ENCODE measurements at places on chromosomes 5 and 9. TPM values are rescaled to one million over a fixed set of nuclear protein-coding genes. Genes with fewer than 3 reads are reported as not detected.

DNA sequence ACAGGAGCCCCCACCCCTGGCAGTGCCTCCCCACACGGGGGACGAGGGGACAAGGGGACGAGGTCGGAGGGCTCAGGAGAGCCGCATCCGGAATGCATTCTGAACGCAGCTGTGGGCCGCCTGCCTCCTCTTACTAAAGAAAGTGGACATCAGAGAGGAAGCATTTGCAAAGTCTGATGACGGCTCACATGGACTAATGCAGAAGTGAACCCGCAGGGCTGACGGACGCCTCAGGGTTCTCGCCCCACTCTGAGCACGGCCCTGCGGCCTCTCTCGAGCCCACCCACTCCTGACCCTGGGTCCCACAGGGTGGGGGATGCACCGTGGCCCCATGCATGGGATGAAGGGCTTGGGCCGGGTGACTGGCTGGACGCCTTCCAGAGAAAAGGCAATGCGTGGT is 5.9 kb downstream of the LPCAT1 start:
- no peak for DNase-seq

GRCh38 chr5:61447780-61448495 is 115.9 kb downstream of the ZSWIM6 start:
- peak; percentile 65 for DNase-seq

DNA sequence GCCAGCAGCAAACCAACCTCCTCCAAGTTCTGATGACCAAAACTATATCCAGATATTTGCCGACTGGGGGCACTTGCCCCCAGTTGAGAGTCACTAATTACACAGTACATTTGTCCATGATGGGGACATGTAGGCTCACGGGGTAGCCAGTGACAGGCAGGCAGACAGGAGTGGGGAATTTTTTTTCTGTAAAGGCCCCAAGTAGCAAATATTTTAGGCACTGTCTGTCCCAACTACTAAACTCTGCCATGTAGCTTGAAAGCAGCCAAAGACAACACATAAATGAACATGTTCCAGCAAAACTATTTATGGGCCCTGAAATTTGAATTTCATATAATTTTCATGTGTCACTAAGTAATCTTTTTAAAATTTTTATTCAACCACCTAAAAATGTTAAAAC is 80.7 kb downstream of the GRIA1 start:
- no peak for DNase-seq

- no peak for DNase-seq
Observed at GRCh38 chr9:101055516-101055915, 27.0 kb downstream of the PLPPR1 start.

GRCh38 chr5:82346399-82347165 is 68.4 kb upstream of the RPS23 start:
- DNase-seq = peak; percentile 36

DNA sequence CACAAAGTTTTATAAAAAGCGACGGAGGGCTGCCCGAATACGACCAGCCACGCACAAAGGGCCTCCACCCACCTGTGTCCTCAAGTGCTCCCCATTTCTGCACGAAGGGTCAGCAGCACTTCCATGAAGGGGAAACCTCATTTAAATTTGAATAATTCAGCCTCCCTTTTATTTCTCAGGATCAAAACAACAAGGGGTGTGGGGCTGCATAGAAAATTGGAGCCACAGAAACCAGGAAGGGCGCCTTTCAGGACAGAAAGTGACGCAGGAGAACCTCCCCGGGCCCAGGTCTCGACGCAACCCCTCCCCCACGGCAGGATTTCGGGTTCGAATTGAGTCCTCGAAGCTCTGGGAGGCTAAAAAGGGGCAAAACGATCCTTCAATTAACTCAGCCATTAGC is 2.1 kb downstream of the NRARP start:
- no peak for DNase-seq

- DNase-seq = peak; percentile 60
Observed at GRCh38 chr9:100379862-100380261, 27.1 kb upstream of the TEX10 start.

DNA sequence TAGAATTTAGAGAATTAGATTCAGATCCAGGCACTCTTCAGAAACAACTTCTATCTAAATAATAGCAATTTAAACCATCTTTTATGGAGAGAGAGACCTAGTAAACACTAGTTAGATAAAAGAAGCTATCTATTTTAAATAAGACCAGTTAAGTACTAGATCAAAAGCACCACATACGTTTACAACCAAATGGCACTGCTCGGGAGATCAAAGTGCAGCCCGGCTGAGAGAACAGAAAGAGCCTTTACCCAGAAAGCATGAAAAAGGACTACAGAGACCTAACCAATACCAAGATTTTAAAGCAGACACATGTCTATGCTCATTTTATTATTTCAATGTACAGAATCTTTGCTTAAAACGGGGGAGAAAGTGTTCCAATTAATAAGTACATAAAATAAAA is 30.8 kb downstream of the LIX1 start:
- no peak for DNase-seq

DNA sequence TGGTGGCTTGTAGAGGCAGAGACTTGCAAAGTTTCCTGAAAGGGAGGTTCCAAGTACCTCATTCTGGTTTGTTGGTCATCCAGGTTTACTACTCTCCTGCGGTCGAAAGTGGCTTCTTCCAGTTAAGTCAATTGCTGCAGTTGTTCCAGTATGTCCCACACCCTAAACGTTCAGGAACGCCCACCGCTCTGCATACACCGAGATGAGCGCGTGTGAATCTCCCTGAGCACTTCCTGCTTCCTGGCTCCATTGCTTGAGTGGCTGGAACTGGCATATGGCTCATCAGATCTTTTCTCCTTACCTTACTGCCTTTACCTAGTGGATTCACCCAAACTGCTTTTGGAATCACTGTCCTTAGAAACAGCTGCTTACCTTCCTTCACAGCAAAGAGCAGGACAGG is 59.1 kb upstream of the GLIS3 start:
- DNase-seq = no peak

GRCh38 chr9:134959126-134959970 is 41.6 kb upstream of the FCN1 start:
- DNase-seq = no peak

DNA sequence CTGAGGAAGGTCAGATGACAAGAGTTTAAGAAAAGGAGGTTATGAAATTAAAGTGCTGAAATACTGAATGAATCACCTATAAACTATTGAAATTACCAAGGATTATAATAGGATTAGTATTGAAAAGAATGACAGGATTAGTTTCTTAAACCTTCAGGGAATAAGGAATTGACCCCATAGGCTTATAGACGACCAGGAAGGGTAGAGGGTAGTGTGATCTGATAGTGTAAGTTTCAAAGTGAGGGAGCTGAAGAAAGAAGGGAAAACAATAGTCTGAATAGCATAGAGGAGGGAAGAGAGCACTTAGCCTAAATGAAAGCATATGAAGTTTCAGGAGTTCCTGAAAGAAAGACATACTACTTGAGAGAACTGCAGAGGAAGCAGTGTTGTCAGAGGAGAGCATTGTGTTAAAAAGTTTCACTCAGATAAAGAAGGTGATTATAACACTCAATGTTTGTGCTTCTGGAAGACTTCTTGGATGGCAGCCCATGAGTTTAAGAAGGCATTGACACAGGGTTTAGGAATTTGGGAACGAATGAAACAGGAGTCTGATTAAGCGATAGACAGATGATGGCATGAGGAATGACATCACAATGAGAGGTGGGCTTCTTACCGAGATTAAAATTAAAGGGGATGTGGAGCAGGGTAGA is 557.9 kb upstream of the GRAMD2B start:
- DNase-seq = no peak

GRCh38 chr5:90477621-90478215 is 3.1 kb downstream of the POLR3G start:
- no peak for DNase-seq

DNA sequence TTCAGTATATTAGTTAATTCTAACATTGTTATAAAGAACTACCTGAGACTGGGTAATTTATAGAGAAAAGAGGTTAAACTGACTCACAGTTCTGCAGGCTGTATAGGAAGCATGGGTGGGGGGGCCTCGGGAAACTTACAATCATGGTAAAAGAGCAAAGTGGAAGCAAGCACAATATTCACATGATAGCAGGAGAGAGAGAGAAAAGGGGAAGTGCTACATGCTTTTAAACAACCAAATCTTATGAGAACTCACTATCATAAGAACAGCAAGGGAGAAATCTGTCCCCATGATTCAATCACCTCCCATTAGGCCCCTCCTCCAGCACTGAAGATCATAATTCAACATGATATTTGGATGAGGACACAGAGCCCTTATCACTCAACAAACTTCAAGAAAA is 324.9 kb downstream of the ZNF608 start:
- no peak for DNase-seq

- peak; percentile 95 for DNase-seq
Observed at GRCh38 chr9:86126998-86127972, 27.9 kb upstream of the GOLM1 start.

- DNase-seq = no peak
Observed at GRCh38 chr5:71633255-71634155, 46.4 kb downstream of the MCCC2 start.

DNA sequence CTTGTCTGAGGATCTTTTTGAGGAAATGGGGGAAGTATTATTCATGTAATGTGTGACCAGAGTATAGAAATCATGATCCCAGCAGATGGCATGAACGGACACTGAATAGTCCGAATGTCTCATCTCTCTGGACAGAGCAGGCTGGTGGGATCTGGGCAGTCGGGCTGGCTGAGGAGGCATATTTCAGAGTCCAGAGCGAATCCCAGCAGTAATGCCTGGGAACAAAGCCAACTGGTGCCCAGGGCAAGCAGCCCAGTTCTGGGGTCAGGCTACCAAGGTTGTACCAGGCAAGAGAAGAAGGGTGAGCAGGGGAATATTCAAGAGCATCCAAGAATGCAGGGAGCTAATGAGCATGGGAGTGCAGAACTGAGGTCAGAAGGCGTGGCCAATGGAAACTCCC is 306.4 kb downstream of the ZSWIM6 start:
- DNase-seq = no peak

GRCh38 chr5:159951834-159952233 is 35.6 kb downstream of the ADRA1B start:
- no peak for DNase-seq

DNA sequence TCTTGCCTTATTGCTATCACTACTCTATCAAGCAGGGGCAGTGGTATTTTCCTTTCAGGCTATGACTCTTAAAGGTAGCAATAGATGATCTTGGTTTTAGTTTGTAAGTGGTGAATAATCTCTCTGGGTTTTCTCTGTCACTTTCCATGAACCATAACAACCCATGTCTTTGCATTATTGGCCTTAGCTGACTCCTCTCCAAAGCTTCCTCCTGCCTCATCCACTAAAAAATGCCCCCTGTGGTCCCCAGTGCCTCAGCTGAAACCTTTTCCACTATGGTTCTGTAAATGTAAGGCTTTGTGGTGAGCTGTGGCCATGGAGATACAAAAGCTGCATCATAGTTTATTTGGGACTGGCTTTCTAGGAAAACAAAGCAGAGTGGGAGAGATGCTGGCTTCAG is 128.8 kb downstream of the GPBP1 start:
- peak; percentile 54 for DNase-seq

DNA sequence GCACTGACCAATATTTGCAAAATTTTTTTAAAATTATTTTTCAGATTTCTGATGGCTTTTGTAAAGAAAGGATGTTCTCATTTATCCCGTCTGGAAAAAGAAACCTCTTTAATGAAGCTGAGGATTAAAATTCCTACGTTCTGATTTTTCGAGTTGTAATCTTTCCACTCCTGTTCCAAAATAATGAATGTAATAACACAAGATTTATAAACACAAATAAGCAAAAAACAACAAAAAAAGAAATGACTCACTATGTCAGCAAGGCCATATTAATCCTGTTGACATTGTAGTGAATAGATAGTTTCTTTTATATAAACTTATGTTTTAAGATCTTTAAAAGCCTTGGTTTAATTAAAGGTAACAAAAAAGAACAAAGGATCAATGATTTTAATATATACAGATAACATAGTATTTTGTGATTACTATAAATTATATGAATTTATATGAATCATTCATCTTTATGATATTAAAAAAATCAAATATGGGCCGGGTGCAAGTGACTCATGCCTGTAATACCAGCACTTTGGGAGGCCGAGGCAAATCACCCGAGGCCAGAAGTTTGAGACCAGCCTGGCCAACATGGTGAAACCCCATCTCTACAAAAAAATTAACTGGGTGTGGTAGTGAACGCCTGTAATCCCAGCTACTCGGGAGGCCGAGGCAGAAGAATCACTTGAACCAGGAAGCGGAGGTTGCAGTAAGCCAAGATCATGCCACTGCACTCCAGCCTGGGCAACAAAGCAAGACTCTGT is 336.6 kb upstream of the DAB2 start:
- no peak for DNase-seq

GRCh38 chr9:100939636-100940035 is 88.9 kb upstream of the PLPPR1 start:
- DNase-seq = no peak

DNA sequence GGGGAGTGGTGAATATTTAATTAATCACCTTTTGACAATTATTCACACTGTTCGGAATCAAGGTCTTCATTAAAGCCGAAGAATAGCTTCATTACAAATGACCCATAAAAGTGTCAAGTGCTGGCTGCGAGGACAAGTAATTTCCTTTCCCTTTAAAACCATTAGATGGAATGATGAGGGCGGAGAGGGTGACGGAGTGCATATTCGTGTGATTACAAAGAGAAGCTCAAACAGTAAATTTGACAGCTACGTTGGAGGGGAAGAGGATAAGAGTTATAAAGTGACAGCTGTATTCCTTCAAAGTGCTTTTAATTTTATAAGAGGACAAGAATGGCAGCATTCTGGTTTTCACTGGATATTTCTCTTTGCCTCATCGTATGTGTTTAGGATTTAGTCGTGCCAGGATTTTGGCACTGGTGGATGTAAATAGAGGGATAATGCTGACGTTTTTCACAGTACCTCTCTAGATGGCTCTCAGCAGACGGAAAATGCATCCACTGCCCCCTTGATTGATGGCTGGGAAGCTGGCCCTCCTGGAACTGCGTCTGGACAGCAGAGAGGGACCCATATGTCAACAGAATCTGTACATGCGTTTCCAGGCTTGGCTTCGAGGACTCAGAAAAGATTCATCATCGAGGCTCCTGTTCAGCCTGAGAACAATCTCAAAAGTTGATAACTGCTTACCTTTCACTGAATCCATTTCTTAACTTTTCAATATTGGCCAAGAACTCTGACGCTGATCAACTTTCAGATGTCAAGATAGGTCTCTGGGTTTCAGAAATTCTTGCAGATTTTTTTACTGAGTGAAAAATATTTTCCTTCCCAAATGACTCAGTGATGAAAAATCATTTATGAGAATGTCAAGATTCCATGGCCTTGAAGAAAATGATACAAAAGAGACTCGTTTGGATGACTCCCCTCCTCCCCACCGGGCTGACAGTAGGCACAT is 50.4 kb upstream of the IRX2 start:
- no peak for DNase-seq

The PRLR gene
- total RNA-seq = not detected

The CCNI2 gene
- total RNA-seq = not detected

The RANBP6 gene
- 42.0 TPM for total RNA-seq

The DDX4 gene
- not detected for total RNA-seq

The SLC34A3 gene
- total RNA-seq = 0.62 TPM

The IL9 gene
- total RNA-seq = not detected

The EQTN gene
- total RNA-seq = not detected

The SUSD3 gene
- not detected for total RNA-seq

The PGM5 gene
- total RNA-seq = 2.2 TPM

The OTP gene
- not detected for total RNA-seq

The SIT1 gene
- total RNA-seq = not detected

The FIBCD1 gene
- 0.48 TPM for total RNA-seq

The TMEM215 gene
- not detected for total RNA-seq

The IRX4 gene
- total RNA-seq = not detected

The TAS2R1 gene
- total RNA-seq = not detected

The SOHLH1 gene
- total RNA-seq = not detected
